ENCODE measurements at places on chromosomes 2 and 18.

DNA sequence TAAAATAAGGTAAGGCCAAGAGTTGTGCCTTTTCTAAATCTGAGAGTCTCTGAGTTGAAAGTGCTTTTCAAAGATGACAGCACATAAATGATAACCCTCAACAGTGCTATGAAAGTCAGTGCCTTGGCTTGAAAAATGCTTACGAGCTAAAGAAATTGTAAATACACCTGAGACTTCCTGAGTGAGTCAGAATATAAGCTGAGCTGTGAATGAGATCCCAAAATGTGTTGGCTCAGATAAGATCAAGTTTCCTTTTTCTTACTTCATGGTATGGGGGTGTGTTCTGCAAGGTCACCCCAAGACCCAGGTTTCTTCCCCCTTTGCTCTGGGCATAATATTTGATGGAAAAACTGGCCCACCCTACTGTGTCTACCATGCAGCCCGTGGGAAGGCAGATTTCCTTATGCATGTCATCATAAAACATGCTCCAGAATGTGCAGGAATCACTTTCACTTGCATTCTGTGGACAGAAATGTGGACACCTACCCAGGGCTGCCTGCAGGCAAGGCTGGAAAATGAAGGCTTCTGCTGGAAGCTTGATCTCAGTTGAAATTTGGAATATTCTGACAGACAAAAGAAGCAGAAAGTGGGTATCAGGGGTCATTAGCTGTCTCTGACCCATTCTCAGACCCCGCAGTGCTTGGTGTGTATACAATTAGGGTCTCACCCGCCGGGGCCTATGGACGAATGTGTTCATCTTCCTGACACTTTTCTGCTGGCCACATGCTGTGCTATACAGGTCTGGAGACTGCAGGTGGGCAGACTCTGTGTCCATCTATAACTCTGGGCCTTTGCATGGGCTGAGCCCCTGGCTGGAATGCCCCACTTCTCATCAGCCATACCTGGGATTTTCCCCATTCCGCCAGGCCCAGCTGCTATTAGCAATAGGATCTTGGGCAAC lies 212.6 kb downstream of the SH3RF3 start:
- DNase-seq = no peak

- DNase-seq = no peak
Observed at GRCh38 chr2:57878866-57879210, 167.8 kb upstream of the VRK2 start.

GRCh38 chr2:75592030-75592429 lies 31.3 kb upstream of the EVA1A start:
- no peak for DNase-seq

- no peak for DNase-seq
Observed at GRCh38 chr2:71884303-71885042, 263.2 kb downstream of the CYP26B1 start.

DNA sequence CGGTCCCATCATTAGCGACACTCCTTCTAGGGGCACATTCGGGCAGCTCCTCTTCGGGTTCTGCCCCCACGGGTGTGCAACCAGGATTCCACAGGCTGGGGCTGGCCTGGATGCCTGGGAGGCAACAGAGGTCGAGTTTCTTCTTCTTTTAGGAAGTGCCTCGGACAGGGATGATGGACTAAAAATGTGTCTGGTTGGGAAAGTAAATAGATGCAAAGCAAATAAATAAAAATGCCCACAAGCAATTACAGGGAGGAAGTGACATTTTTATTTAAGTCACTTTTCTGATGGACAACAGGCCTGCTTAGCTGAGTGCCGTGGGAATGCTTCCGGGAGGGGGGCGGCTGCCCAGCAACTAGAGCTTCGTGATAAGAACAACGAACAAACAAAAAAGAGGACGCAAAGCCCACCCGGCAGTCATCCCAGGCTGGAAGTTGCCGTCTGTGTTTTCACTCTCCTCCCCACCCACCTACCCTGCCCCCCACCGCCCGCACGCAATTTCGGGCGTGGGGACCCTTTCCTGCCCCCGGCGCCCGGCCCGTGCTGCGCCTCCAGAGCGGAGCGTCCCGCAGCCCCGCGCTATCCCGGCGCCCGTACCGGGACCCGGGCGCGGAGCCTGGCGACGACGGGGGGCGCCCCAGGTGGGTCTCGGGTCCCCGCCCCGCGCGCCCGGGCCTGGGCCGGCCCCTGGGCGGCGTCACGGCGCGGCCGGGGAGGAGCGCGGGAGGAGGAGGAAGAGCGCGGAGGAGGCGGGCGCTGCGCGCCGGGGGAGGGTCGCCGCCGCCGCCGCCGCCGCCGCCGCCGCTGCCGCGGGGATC lies 412 bp upstream of the NCK2 start:
- no peak for DNase-seq

GRCh38 chr2:220034426-220035130 lies 407.1 kb downstream of the SLC4A3 start:
- no peak for DNase-seq

- no peak for DNase-seq
Observed at GRCh38 chr18:35095983-35096676, 54.9 kb downstream of the MAPRE2 start.

- DNase-seq = no peak
Observed at GRCh38 chr2:213420828-213421385, 136.6 kb downstream of the SPAG16 start.

DNA sequence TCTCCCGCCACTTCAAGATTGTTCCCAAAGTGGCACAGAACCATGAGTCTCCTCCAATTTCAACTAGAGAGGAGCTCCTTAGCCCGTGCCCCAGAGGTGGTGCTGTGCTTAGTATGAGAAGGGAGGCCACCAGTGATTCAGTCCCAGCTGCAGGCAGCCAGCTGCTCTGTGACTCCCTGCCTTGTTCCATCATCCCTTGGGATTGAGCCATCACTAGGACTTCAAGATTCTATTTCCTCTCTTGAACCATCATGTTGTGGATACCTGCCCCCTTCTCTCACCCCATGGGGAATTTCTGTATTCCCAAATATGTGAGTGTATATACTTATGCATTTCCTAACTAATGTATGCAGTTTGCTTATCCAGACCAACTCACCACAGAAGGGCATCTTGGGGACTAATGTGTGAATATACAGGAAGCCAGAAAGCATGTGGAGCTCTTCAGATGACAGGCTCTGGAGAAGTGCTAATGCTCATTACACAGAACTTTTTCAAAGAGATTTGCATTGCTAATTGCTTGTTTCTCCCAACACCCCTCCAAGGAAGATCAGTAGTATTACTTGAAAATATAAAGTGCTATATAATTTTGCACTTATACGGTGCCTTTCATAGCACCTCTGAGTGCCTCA lies 111.0 kb upstream of the MAP3K20 start:
- DNase-seq = no peak

DNA sequence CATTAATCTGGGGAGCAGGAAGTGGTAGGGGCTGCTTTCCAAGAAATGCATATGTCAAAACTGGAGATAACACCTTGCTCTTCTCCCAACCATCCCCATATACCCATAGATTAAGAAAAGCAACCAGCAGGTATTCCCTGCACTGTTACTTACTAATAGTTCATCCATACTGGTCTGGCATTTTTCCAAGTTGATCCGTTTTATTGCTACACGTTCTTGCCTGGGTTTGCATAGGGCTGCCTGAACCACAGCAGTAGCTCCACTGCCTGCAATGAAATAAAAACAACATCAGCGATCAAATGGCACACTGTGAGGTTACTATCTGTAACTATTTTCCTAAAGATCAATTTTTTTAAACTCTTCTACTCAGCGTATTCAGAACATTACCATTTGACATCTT lies 65.6 kb downstream of the STK39 start:
- DNase-seq = no peak

GRCh38 chr2:12096051-12096787 lies 349.8 kb downstream of the LPIN1 start:
- DNase-seq = no peak

- DNase-seq = no peak
Observed at GRCh38 chr2:197297772-197298318, 12.7 kb downstream of the ANKRD44 start.

- no peak for DNase-seq
Observed at GRCh38 chr2:225337183-225337582, 62.3 kb upstream of the NYAP2 start.

DNA sequence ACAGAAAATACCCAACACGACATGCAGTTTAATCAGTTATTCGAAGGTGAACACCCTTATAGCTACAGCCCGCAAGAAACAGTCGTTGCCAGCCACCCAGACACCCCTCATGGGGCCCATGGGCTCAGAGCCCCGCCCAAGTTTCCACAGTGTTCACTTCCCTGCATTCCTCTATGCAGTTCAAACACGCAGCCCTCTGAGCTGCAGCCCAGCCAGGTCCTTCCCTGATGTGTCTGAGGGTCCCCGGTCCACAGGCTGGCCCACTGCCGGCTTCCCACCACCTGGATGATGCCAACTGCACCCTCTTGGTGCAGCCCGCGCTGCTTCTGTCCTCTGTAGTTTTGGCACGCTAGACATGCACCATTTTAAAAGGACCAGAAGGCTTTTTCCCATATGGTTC lies 87.4 kb downstream of the ZNF516 start:
- DNase-seq = no peak

GRCh38 chr2:181304011-181304844 lies 153.0 kb upstream of the ITGA4 start:
- no peak for DNase-seq

DNA sequence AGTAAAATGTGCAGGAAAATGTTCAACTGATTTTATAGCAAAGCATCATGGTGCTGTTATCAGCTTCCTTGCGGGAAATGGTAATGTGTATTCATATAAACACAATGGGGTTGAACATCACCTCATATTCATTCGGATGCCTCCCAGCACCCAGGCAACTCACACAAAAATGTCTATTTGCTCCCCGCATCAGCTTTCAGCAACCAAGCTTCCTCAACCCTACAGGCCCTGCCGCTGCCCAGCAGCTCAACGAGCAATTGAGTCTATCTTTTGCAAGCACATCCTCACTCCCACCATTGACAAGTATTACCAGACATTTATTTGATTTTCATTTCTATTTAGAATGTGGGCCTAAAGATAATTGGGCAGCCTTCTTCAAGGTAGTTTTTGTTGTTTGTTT lies 2161.4 kb upstream of the PIK3C3 start:
- no peak for DNase-seq

DNA sequence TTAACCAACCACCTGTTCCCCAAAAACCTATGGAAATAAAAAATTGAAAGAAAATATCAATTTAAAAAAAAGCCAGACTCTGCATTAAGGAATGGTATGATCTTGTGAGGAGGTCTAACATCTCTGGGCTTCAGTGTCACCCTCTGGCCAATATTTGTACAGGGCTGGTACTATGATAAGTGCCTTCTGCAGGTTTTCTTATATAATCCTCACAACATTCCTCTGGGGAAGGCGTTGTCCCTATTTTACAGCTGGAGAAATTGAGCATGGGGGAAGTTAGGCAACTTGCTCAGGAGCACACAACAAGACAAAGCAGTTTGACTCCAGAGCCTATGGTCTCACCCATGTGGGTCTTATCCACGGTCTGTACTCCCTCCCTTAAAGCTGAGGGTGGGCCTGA lies 86.0 kb downstream of the ZBTB7C start:
- DNase-seq = no peak
